Stimulated activated CD8-positive, alpha-beta memory T cell treated with anti-CD3 and anti-CD28 coated beads, Interleukin-7, amount 100 ng/mL, for 48 hours (primary cell): ENCODE measurements at places on chromosomes 11 and 22.

- no peak for DNase-seq
These were observed 23.1 kb upstream of the CDC42EP2 start for GRCh38 chr11:65291613-65292012.

GRCh38 chr11:111819161-111819828 lies 52.1 kb downstream of the ALG9 start:
- DNase-seq: no peak

DNA sequence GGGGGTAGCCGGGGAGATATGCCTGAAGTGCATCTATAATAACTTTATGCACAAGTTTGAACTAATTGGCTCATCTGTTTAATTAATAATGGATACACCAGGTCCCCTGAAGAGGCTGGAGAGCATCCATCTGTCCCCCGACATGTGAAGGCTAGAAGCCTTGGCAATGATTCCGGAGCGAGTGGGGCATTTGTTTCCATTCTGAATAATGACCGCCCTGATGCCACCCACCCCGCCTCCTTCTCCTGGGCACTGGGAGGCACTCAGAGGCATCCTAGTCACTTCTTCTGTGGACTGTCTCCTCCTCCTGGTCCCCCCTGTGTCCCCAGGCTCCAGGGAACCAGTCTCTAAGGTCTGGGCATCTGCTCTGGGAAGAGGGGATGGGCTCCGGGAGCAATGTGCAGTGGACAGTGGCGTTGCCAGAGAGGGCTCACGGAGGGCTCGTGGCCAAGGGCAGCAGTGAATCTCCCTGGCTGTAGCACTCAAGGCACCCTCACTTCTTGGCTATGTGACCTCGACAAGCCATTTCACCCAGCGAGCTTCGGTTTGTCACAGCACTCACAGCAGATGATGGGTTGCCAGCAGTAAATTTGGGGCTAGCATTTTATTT lies 64.7 kb downstream of the TSPAN18 start:
- no peak for DNase-seq

GRCh38 chr11:61890529-61891330 lies 615 bp downstream of the FADS3 start:
- DNase-seq: no peak

DNA sequence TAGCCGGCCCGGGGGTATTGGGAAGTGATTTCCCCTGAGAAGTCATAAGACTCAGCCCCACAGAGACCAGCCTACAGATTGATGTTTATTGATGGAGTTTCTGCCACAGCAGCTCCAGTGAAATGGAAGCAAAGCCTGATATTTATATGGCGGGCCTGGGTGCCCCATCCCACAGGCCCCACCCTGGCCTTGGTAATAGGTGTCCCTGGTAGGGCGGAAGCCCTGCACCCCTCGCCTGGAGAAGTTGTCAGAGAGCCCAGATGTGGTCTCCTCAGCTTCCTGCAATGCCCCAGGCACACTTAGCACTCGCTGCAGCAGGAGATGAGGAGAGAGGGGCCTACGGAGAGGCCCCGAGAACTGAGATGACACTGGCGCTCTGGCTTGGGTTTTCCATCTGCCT lies 107.4 kb downstream of the MORC2 start:
- no peak for DNase-seq

DNA sequence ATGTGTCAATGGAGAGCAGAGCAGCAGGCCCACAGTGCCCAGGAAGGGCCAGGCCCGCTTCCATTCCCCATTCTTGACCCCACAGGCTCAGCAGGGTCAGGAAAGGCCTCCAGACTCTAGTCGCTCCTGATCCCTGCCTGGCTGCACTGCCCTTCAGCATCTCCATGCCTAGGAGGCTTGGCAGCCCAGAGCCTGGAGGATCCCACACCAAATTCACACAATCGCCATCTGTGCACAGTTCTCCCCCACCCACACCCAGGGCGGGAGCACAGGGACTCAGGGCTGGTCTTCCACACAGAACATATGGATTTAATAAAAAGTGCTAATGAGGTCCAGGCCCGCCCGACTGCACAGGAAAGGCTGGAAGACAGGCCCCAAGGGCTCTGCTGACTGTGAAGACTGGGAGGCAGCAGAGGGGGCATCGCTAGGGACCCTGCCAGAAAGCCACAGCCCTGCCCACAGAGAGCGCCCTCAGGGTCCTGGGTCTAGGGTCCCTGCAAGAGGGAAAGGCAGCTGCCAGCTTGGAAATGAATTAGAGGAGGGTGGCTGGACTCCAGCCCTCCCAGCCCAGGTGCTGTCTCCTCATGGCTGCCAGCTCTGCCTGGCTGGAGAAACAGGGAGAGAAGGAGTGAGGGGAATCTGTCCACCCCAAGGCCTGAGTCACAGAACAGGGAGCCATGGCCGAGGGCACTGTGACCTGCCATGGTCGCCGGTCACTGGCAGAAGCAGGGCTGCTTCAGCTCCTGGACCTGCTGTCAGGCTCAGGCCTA lies 39.7 kb downstream of the DKK3 start:
- DNase-seq: no peak

GRCh38 chr11:18191376-18191775 lies 18.7 kb downstream of the MRGPRX4 start:
- DNase-seq: no peak

DNA sequence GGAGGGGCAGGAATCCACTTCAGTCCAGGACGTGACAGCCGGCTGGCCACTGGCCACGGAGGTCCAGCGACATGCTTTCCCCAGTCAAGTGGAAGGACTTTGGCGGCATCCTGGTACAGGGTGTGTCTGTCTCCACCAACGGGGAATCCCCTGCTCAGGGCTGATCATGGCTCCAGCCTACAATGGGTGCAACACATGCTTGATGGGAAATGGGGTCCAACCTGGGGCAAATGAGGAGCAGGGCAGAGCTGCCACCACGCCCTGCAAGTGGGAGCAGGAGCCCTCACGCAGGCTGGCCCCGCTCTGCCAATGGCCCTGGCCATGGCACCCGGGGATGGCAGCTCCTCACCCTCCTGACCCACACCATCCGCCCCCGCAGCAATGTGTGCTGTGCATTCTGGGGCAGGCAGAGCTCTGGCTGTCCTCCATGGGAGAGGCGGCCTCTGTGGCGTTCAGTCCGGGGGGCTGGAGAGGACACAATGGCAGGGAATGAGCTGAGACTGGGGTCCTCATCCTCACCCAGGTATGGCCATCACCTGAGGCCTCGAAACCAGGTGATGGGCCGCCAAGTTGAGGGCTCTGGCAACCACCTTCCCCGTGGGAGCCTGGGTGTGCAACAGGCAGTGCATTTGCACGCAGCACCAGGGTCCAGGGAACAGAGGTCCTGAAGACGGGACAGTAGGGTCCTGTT lies 5.8 kb upstream of the SEPTIN5 start:
- no peak for DNase-seq

DNA sequence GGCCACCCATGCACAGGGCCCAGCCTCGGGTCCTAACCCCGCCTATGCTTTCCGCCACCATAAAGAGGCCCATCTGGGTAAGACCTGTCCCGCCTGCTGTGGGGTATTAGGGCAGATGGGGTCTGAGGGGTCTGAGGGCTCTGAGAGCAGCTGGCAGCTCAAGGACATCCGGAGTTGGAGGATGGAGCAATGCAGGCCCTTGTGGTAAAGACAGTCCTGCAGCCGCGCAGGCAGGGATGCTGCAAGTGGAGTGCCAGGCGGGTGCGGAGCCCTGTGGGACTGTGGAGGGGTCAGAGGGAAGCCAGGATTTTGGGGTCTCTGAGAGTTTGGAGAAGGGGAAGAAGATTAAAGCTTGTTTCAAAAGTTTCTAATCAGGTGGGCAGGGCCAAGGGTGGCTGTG lies 81.3 kb upstream of the PITPNB start:
- no peak for DNase-seq

GRCh38 chr11:92844197-92844596 lies 125.3 kb upstream of the MTNR1B start:
- DNase-seq: no peak

- no peak for DNase-seq
These were observed 87.1 kb upstream of the LDLRAD3 start for GRCh38 chr11:35856756-35857155.

- DNase-seq: no peak
These were observed 7.1 kb downstream of the YWHAH start for GRCh38 chr22:31951194-31952093.

GRCh38 chr22:45777046-45777851 lies 105.6 kb downstream of the ATXN10 start:
- no peak for DNase-seq

DNA sequence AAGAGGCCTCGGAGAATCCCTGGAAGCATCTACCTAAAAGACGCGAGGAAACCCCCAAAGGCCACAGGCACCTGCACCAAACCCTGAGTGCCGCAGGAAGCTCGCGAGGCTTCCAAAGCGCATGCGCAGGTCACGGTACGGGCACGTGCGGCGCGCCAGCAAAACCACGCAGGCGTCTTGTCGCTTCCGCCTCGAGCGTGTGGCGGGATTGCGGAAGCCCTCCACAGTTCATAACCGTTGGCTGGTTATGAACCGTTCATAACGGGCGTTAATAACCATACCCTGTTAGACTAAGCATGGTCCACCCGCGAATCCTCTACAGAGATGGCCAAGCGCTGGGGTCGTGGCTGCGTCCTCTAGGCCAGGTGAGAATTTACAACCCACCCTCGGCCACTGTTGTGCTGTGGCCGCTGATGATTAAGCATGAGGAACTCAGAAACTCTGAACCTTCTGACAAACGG lies 46.4 kb downstream of the MORC2 start:
- DNase-seq: peak; percentile 70

GRCh38 chr11:32256466-32256865 lies 165.6 kb downstream of the RCN1 start:
- no peak for DNase-seq

- DNase-seq: no peak
These were observed 1.8 kb downstream of the MTA2 start for GRCh38 chr11:62599901-62600300.

GRCh38 chr11:26286472-26287066 lies 45.4 kb upstream of the ANO3 start:
- DNase-seq: no peak

- DNase-seq: no peak
These were observed 256.8 kb downstream of the INSC start for GRCh38 chr11:15371533-15371932.

DNA sequence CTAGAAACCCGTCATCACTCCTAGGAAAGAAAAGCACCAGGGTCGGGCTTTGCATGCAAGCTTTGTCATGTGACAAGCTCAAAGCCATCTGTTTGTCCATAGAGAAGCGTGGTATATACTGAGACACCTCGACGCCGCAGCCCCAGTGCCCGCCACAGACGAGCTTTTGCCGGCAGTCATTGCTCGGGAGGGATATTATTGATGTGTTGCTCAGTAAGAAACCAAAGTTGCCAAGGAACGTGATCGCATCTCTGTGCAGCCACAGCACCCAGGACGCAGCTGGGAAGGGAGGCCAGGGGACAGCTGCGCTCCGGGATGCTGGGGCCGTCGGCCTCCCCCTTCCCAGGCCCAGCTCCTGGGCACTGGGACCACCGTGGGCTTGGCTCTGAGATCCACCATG lies 89.5 kb upstream of the KCNQ1OT1 start:
- DNase-seq: no peak

GRCh38 chr11:130344841-130345240 lies 30.1 kb upstream of the ZBTB44 start:
- DNase-seq: no peak

- DNase-seq: no peak
These were observed 124.2 kb upstream of the SEZ6L start for GRCh38 chr22:26045051-26045450.

DNA sequence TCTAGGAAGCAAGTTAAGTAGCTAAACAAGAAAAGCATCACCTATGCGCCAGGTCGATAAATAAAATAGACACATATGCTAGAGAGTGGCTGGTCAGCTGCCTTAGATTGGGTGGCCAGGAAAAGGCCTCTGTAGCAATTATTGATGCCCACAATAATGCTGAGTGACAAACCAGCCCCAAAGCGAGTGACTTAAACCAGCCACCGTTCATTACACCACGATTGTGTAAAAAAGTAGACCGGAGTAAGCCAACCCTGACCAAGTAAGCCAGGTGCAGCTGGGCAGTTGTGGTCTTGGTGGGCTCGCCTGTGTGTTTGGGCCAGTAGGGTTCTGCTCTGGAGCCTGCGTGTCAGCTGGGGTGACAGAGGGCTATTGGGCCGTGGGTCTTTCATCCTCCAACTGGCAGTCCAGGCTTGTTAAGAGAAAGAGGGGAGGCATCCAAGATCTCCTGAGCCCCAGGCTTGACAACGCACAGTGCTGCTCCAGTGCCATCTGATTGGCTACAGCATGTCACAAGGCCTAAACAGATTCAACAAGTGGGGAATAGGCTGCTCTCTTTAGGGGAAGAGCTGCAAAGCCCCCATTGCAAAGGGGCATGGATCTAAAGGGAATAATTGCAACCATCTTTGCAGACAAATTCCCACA lies 100.4 kb upstream of the PARVA start:
- no peak for DNase-seq

- DNase-seq: no peak
These were observed 10.8 kb upstream of the IFITM3 start for GRCh38 chr11:331358-332060.

DNA sequence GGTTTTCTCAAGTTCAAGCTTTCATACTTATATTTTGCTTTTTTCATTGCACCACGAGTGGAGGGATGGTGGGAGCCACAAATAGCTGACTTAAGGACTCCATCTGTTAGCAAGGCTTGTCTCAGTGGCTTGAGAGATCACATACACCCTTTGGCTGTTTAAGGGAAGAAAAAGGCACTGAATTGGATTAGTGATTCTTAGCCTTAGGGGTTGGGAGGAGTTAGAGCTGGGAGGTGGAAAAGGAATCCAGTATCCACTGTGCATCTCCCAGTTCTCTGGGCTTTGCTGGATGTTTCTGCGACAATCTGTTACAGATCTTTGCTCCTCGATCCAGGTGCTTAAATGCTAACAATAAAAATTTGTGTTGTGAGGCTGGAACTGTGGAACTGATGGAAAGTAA lies 593.6 kb downstream of the CNTN5 start:
- no peak for DNase-seq

DNA sequence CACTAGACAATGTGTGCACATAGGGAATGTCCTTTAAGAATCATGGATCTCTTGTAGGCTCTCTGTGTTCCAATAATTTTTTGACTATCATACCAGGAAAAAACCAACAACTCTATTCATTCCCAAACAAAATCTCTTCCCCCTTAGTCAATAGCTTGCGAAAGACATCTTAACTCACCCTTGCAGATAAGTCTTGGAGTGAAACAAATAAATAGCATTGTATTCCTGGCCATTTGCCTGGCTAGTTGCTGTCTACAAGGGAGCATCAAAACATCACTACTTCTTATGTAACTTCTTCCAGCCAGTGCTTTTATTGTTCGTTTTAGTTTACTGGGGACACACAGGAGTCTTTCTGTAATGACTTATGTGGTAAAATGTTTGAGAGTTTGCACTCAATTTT lies 29.4 kb downstream of the SCN3B start:
- no peak for DNase-seq

GRCh38 chr11:35372565-35373283 lies 46.6 kb downstream of the SLC1A2 start:
- no peak for DNase-seq

DNA sequence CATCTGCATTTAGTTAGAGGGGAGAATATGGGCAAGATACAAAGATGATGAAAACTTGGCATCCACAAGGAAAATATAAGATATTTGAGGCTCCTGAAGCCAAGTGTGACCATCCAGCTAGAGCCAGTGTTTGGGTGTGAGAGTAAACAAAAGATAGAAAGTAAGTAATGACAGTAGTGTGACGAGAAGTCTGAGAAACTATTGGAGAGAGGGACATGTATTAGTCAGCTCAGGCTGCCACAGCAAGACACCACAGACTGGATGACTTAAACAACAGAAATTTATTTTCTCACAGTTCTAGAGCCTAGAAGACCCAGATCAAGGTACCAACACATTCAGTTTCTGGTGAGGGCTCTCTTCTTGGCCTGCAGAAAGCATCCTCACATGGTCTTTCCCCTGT lies 6.4 kb upstream of the CCKBR start:
- no peak for DNase-seq
